ENCODE measurements at places on chromosomes 6 and 20.

GRCh38 chr6:44003345-44004061 is 123.7 kb downstream of the MRPL14 start:
- peaks cover 8% of the 10 kb centered on the region for H3K4me1 ChIP-seq
- H3K4me3 ChIP-seq, result no peak overlapping the region
- peaks cover 60% of the 10 kb centered on the region for H3K27me3 ChIP-seq
- no peak for DNase-seq
- no peaks in the 10 kb centered on the region for H3K36me3 ChIP-seq

DNA sequence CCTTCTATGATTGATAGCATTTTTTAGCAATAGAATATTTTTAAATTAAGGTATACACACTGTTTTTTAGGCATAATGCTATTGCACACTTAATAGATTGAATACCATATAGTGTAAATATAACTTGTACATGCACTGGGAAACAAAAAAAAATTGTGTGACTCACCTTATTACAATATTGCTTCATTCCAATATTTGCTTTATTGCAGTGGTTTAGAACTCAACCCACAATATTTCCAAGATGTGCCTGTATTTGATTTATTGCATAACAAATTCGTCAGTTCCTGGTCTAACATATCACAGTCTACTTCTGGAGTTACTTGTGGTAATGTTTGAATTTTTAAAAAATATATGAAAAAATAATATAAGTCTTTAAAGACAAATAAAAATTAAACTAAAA is 41.9 kb upstream of the DEFB112 start:
- H3K27me3 ChIP-seq, result no peaks in the 10 kb centered on the region
- H3K36me3 ChIP-seq, result no peaks in the 10 kb centered on the region
- no peak for DNase-seq
- no peak overlapping the region for H3K27ac ChIP-seq

GRCh38 chr20:6164421-6165341 is 41.9 kb upstream of the FERMT1 start:
- no peak overlapping the region for H3K27ac ChIP-seq
- H3K36me3 ChIP-seq, result no peaks in the 10 kb centered on the region
- no peaks in the 10 kb centered on the region for H3K4me1 ChIP-seq
- no peak overlapping the region for H3K4me3 ChIP-seq
- no peak for DNase-seq

GRCh38 chr6:160393891-160394653 is 45.9 kb downstream of the SLC22A3 start:
- H3K4me3 ChIP-seq, result no peak overlapping the region
- DNase-seq, result no peak
- no peaks in the 10 kb centered on the region for H3K36me3 ChIP-seq

DNA sequence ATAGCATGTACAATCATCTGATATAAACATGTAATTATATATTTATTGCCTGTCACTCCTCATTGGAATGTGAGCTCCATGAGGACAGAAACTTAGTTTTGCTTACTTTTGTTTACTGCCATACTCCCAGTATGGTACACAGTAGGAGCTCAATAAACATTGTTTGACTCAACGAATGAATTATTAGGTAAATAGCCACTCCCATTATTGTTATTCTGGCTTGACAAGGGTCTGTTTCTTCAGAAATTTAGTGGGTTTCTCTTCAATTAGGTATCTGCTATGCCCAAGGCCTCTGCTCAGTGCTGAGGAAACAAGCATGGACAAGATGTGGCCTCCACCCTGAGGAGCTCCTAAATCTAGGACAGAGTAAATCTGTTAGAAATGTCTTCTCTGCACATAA is 6.3 kb downstream of the BCL2L1 start:
- H3K4me3 ChIP-seq, result peak overlapping the region; percentile 86
- no peaks in the 10 kb centered on the region for H3K27me3 ChIP-seq
- H3K27ac ChIP-seq, result peak overlapping the region; percentile 97
- H3K4me1 ChIP-seq, result peaks cover 79% of the 10 kb centered on the region

DNA sequence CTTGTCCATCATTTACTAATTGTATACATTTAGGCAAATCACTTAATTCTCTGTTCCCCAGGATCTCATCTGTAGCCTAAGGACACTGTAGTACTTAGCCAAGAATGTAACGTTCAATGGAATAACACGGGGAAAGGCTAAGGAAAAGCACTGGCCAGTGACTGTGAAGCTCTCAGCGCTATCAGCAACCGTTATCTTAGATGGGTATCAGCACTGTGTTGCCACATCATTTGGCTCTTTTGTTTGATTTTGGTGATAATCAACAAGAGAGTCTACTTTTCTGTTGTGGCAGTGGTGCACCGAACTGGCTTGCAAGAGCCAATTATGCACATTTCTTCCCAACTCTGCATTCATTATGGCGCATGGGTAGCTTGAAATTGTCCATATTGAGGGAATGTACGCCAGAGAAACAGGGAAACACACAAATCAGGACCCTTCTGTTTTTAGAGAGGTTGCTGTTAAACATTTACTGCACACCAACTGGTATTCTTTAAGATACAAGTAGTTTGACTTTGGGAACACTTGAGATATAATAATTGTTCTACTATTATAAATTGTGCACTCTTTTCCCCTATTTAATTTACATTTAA is 93.7 kb upstream of the C6orf118 start:
- no peaks in the 10 kb centered on the region for H3K36me3 ChIP-seq
- DNase-seq, result no peak
- H3K4me3 ChIP-seq, result no peak overlapping the region
- no peaks in the 10 kb centered on the region for H3K27me3 ChIP-seq

DNA sequence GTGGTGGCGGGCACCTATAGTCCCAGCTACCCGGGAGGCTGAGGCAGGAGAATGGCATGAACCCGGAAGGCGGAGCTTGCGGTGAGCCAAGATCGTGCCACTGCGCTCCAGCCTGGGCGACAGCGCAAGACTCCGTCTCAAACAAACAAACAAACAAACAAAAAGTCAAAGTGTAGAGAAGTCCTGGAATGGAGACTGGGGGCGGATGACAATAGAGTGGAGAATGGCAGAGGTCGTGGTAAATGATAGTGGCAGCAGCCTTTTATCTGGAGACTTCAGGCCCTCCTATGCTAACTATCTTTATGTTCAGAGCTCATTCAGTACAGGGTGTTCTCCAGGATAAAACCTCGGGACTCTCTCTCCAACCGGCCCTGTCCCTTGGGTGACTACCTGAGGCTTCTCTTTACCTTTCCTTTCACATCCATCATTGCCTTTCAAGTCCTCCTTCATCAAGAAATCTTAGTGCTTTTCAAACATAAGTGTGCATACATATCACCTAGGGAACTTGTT is 1.4 kb upstream of the FKBPL start:
- H3K4me1 ChIP-seq, result peaks cover 18% of the 10 kb centered on the region
- H3K36me3 ChIP-seq, result no peaks in the 10 kb centered on the region
- H3K4me3 ChIP-seq, result peak overlapping the region; percentile 6
- peaks cover 11% of the 10 kb centered on the region for H3K27me3 ChIP-seq

- no peak for DNase-seq
- peak within 1 kb of the TSS; percentile 82 for H3K4me3 ChIP-seq
- H3K36me3 ChIP-seq, result no peaks in the 10 kb centered on the region
- peaks cover 59% of the 10 kb centered on the region for H3K27me3 ChIP-seq
- H3K4me1 ChIP-seq, result peaks cover 15% of the 10 kb centered on the region
Observed at GRCh38 chr6:33008944-33009861, at the start of gene HLA-DOA. HLA-DOA (minus strand) TSS chr6:33009591.

Data from T-helper 17 cell (primary cell).